Cortex of kidney (tissue), 1 donor: ENCODE measurements at places on chromosomes 2 and 18.

DNA sequence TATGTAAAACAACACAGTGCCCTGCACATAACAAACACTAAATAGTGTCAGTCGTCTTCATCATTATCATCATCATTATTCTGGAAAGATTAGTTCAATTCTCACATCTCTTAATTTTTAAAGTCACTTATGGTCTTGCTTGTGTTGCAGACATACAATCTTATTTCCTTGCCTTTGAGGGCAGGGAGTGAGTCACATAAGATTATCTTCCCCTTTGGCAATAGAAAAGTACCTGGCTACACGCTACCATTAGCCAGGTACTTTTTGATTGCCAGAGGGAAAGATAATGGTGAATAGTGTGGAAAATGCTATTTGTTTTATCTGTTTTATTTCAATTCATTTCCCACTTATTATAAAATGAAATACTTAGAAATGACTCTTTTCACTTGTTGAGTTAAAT lies 76.6 kb upstream of the RMDN2 start:
- DNase-seq = no peak

GRCh38 chr2:65156041-65156440 lies 26.1 kb upstream of the RAB1A start:
- DNase-seq = no peak

- DNase-seq = no peak
Observed at GRCh38 chr2:86020984-86021383, 84.7 kb downstream of the POLR1A start.

DNA sequence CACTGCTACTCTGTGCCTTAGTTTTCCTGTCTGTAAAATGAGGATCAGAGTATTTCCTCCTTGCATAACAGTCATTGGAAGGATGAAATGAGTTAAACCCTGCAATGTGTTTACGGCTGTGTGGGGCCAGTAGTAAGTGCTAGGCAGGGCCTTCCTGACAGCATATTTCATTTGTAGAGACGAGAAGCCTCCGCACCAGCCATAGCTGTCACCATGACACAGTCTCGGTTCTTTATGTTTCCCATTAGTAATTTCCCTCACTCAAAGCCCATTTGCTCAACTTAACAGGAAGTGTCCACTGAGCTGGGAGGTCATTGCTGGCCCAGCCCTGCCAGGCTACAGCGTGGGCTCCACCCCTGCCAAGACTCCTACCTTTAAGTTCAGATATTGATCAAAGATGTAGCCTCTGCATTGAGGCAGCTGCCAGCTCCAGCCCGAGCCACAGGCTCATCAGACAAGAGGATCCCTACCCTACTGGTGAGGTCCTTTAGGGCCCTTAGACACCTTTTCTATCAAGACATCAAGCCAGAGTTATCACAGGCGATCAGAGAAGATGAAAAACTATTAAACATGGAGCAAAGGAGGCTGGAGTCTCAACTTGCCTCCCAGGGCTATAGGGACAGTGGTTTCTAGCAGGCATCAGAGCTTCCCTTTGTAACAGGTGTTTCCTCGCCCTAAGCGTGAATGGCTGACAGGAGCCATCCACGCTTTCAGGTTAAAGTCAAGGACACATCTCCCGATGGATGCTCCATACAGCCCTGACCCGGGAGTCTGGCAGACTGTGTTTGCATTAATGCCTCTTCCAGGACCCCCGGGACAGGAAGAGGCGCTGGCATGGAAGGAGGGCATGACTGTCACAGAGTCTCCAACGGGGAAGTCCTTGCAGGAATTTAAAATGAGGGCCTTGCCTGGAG lies 251.7 kb downstream of the NDUFA10 start:
- DNase-seq = no peak

DNA sequence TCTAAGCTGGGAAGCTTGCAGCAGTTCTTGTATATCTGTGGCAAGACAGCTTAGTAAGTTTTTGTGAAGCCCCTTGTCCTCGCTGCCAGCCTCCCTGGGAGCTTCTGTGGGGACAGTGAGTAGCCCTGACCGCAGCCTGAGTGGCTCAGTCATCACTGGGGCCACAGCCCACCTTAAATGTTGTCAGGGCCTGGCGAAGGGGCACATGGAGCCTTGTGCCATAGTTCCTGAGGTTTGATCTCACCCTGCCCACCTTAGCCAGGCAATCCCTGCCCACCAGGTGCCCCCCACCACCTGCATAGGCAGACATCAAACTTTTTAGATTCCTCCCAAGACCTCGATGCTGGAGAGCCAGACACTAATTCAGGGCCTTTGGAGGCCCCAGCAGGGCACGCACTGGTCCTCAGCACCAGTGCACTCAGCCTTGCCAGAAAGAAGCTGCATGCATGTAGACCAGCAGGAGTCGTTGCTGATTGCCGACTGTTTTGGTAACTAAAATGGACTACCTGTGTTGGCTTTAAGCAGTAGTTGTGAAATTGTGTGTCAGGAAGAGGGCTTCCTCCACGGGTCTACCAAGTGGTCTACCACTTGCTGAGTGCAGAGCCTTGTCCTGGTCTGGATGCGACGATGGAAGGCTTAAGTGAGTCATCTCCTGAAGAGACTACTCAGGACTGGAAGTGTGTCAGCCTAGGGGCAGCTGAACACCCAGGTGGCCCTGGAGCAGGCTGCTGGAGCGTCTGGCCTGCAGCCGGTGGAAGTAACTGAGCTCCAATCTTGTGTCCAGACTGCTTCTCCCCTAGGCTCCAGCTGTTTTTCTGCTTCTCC lies 233.1 kb downstream of the SEPTIN10 start:
- DNase-seq = no peak
